ENCODE measurements at places on chromosomes 4 and X.

GRCh38 chrX:119325456-119325855 lies 73.7 kb upstream of the SLC25A43 start:
- DNase-seq: no peak

DNA sequence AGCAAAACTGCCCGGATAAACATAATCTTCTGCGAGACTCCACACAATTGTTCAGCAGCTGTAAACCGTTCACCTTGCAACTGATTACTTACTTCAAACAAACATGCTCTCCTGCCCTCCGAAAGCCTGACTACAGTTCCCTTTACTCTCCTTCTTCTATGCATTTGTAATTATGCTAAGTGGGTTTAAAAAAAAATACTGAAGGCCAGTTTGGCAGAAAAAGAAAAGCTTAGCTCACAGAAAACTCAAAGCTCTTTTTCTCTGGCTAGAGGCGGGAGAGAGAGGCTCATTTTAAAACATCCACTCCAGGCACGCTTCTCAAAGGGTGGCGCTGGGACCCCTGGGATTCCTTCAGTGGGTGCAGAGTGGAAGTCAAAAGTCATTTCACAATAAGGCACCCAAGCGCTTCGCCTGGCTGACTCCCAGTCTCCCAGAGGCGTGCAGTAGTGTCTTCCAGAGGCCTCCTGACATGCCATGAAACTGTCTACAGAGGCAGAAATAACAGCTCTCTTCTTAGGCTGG lies 1.9 kb downstream of the DHRSX start:
- no peak for DNase-seq

DNA sequence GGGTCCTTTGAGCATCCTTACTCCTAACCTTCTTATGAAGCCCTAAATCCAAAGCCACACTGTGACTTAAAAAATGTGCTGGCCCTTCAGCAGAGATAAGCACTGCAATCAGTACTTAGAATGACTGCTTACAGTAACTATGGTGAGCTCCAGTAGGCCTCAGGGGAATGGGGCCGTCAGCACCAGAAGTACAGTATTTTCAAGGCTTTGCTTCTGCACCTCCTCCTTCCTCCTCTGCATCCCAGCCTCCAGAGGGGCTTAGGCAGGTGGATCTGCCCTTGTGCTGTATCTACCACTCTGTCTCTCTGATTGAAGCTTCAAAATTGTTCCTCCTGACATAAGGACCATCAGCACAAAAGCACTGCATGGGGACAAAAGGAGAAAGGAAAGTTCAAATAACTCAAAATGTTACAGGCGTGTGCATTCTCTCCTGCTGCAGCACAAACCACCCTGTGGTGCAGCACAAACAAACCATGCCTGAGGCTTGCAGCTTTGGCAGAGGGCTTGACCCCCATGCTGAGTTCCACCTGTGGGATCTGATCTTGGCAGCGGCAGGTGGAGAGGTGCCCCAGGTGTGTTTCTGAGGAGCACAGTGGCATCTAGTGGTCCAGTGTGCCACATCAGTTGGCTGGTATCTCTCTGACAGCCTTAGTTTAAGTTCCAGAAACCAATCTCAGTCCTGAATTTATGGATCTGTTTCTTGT lies 164.7 kb downstream of the SOWAHB start:
- DNase-seq: no peak

DNA sequence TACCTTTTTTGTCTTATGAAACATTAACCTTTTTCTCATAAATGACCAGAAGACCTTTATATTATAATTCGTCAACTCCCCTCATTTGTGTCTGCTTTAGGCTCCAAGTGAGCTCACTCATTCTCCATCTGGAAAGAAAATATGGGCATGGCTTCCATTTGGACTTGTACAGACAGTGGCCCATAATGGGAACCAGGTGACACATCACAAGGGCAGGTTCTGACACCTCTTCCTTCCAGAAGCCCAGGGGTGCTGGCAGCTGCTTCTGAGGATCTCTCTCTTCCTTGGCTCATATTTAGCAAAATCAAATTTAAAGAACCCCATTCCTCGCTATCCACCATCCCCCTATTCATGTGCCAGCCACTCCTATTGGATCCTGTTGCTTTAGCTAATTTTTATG lies 69.6 kb downstream of the CD38 start:
- no peak for DNase-seq
